H4 (cell line): ENCODE measurements at places on chromosomes 7 and 10. TPM values are rescaled to one million over a fixed set of nuclear protein-coding genes. Genes with fewer than 3 reads are reported as not detected.
A peak's percentile ranks its signal among the peaks of the same experiment; 100 is the strongest.

DNA sequence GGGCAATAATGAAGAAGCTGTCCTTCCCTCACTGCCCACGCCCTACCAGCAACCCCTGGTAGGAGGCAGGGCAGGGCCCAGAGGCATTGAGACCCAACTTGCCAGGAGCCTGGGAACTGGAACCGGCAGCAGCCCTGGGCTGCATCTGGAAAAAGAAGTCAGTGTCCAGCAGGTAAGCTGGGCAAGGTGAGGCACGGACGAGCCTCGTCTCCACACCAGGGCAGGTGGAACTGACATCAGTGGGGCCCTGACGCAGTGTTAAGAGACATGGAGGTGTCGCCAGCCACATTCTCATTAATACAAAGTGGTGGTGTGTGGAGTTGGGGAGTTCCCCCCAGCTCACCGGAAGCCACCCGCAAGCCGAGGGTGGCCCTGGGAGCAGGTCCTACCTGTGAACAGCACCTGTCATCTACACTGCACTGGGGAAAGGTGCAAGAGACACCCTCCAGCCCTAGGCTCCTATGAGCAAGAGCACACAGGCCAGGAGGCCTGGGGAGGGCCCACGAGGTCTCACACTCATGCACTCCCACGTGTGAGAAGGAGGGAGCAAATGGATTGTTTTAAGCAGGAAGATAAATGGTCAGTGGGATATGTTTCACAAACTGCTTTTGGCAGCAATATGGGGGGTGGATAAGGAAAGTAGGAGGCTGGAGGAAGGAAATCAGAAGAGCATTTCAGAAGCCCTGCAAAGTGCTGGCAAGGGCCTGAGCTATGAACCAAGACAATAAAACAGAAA is 53.6 kb downstream of the COBL start:
- DNase-seq, result no peak

DNA sequence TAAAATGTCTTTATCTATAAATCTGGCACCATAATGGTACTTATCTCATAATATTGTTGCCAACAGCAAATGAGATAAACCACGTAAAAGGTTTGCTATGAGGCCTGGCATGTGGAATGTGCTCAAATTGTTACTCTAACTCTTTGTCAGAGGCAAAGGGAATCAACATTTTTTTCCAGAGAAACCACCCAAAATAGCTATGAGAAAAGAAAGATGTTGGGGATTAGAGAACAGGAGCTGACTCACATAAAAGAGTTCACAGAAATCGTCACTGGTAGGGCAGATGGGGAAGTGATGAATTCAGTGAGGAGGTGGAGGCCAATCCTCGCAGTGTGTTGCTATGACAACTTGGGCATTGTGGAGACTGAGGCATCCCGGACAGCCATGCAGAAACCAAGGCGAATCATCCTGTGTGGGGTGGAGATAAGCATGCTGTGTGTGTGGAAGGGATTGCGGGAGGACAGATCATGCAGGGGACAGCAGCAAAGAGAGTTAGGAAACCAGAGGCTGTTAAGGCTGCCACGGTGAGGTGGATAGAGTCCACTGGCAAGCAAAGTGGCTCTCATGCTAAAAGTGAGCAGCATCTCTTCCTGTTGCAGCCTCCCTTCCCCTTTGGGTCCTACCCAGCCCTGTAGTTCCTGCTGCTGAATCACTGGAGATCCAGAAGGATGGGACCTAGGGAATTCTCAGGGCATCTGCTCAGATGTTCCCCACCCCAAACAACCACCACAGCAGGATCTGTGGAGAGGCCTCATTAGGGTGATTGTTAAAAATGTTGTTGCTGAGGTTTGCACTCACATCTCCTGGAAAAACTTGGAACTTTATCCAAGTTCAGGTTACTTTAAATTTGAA is 103.9 kb downstream of the CUBN start:
- DNase-seq, result no peak

DNA sequence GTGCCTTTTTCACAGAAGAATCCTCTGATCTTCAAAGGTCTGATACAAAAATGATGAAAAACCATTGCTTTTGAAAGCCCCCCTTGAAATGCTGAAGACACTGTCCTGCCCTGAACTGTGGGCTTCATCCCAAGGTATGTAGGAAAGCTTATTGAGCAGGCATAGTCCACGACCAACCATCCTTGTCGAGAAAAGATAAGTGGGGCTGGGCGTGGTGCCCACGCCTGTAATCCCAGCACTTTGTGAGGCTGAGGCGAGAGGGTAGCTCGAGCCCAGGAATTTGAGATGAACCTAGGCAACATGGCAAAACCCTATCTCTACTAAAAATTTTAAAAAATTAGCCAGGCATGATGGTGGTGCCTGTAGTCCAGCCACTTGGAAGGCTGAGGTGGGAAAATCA is 25.6 kb downstream of the TACR2 start:
- DNase-seq, result no peak

GRCh38 chr7:108292541-108292940 is 162.4 kb upstream of the LAMB4 start:
- no peak for DNase-seq

DNA sequence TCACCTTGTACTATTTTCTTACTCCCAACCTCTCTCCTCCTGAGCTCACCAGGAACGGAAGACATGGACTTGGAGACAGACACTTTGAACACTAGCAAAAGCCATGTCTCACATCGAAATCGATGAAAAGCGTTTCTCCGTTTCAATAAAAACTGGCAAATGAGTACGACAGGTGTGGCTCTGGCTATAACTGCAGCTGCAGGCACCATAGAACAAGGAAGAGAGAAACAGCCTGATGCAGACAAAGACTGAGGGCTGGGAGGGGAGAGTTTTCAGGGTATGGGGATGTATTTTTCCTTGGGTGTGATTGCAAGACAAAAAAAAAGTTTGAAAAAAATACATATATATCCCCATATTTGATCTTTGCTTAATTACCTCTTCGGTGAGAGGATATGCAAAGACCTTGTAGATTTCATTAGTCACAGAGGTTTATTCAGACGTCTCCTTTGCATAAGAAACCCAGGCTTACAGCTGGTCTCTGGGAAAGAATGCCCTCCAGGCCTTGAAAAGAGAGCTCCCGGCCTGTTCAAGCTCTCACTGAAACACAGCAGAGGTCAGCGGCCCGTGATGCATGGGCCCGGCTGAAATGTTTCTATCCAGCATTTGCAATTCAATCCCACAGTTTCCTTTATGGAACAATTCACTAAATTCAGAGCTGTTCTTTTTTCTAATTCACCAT is 63.1 kb downstream of the TLL2 start:
- no peak for DNase-seq

- DNase-seq, result no peak
Measured at GRCh38 chr7:300546-301290, 10.7 kb downstream of the FOXL3 start.

DNA sequence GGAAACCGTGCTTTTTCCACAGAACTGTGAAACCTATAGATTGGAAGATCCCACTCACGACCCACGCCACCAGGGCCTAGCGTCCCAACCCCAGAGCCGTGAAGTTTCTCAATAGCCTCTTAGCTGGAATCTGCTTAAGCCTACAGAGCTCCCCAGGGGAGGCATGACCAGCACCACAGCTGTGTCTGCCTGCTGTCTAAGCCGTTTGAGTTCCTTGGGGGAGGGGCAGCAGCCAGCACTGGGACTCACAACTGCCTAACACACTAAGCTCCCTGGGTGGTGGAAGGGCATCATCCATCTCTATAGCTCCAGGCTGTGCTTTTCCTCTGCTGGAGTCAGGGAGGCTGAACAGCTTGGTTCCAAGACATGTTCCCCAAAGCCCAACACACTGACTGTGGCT is 26.0 kb upstream of the TMEM140 start:
- DNase-seq, result no peak

- peak; percentile 23 for DNase-seq
Measured at GRCh38 chr7:117395743-117396142, 31.6 kb downstream of the ASZ1 start.

- DNase-seq, result no peak
Measured at GRCh38 chr7:88339195-88339922, 32.7 kb upstream of the STEAP4 start.

DNA sequence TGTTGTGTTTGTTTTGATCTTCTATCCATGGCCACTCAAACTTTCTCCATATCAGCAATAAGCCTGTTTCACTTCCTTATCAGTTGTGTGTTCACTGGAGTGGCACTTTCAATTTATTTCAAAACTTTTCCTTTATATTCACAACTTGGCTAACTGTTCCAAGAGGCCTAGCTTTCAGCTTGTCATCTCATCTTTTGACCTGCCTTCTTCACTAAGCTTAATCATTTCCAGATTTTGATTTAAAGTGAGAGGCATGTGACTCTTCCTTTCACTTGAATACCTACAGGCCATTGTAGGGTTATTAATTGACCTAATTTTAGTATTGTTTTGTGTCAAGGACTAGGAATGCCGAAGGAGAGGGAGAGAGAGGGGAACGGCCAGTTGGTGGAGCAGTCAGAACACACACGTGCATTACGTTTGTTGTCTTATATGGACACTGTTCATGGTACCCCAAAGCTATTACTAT is 5.5 kb upstream of the GNAT3 start:
- DNase-seq, result no peak

DNA sequence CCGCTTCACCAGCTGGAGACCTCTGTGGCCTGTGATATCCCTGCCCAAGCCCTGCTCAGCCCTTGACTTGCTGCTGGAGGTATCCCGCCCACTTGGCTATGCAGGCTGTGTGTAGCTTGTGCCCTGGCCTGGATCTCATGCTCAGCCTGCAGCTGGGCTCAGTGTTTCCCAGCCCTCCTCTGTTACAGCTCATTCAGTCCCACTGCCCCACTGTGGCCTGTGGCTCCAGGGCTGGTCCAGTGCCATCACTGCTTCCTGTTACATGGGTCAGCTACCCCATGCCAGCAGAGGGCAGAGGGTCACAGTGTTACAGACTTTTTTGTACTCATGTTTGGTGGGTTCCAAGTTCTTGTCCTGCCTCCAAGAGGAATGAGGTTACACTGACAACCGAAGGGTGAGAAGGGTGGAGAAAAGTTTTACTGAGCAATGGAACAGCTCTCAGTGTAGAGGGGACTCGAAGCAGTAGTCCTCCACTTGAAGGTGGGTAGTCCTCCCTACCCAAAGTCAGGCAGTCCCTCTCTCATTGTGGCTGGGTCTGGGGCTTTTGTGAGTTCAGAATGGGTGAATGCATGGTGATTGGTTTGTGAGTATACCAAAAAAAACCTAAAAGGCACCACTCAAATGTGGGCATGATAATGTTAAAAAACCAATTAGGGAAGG is 100.4 kb downstream of the ANKRD7 start:
- no peak for DNase-seq

DNA sequence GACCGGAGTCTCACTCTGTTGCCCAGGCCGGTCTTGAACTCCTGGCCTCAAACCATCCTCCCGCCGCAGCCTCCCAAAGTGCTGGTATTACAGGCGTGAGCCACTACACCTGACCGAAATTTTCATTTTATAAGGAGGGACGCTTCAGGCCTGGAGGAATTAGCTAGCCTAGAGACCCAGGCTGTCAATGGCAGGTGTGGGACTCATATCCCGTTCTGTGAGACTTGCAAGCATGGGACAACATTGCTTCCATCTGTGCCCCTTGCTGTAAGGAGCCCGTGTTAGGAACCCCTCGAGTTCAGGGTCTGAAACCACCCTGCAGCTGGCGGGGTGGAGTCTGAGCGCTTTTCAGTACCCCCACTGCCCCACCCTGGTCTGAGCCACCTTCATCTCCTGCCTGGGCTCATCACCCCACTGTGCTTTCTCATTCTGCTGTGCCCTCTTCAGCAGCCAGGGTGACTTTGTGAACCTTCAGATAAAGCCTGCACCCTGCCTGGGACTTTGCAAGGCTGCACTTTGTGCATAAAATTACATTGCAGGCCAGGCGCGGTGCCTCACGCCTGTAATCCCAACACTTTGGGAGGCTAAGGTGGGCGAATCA is 1.3 kb upstream of the DAGLB start:
- DNase-seq, result no peak

GRCh38 chr7:11604505-11604904 is 227.5 kb downstream of the THSD7A start:
- DNase-seq, result no peak

GRCh38 chr7:64640504-64640903 is 25.4 kb upstream of the ZNF107 start:
- no peak for DNase-seq

DNA sequence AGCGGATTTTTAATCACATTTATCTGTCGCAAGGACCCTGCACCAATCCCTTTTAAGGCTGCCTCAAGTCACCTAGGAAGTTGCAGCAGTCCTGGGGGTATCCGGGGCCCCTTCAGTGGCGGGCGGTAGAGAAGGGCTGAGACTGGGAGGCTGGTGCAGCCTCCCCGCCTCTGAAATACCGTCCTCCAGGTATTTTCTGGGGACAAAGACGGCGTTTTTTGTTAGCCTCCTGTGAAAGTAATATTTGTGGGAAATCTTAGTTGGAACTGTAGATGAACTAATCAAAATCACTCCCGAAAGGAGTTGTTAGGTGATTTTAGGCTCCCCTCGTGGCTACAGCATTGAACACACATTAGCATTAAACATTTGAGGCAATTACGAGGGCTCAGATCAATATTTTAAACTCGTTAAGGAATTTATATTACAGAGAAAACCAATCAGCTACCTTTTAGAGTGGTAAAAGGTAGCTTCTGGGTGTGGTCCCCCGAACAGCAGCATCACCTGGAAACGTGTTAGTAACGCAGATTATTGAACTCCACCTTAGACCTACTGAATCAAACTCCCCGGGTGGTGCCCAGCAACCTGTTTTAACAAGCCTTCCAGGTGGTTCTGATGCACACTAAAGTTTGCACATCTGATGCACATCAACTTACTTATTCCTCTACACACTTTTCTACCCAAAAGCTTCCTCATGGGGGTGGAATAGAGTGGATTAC is 530 bp upstream of the ANXA7 start:
- DNase-seq, result no peak

DNA sequence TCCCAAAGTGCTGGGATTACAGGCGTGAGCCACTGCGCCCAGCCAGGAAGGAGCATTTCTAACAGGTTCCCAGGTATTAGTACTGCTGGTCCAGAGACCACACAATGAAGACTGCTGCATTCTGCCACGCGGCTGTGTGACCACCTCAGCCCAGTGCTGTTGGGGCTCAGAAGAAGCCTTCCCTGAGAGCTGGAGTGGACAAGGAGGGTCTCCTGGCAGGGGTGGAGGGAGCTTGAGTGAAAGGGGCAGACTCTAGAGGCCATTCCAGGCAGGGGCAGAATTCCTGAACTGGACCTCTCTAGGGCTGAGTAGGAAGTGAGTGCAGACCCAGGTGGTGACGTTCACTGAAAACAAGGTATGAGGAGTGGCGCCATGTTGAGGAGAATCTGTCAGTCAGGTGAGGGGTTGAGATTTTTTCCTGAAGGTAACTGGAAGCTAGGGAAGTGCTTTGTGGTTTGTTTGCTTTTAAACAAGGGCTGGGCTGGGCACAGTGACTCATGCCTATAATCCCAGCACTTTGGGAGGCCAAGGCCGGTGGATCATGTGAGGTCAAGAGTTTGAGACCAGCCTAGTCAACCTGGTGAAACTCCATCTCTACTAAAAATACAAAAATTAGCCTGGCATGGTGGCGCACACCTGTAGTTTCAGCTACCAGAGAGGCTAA is 67.6 kb downstream of the TACC2 start:
- peak; percentile 64 for DNase-seq

- DNase-seq, result no peak
Measured at GRCh38 chr10:5376450-5376849, 11.7 kb downstream of the UCN3 start.

The MDH2 gene
- total RNA-seq, result 119 and 156 TPM in 2 replicates

The FGL2 gene
- total RNA-seq, result not detected in 2 replicates

The PDK4 gene
- total RNA-seq, result 0.45 and 1.0 TPM in 2 replicates

The HNRNPH3 gene
- 15.1 and 21.1 TPM in 2 replicates for total RNA-seq

The IL2RA gene
- total RNA-seq, result not detected in 2 replicates
